ENCODE measurements at places on chromosomes 1 and 21.
A peak's percentile ranks its signal among the peaks of the same experiment; 100 is the strongest.

- DNase-seq: no peak
Observed at GRCh38 chr1:223419561-223419960, 26.3 kb downstream of the CCDC185 start.

- no peak for DNase-seq
Observed at GRCh38 chr1:81430236-81430938, 370.3 kb upstream of the ADGRL2 start.

DNA sequence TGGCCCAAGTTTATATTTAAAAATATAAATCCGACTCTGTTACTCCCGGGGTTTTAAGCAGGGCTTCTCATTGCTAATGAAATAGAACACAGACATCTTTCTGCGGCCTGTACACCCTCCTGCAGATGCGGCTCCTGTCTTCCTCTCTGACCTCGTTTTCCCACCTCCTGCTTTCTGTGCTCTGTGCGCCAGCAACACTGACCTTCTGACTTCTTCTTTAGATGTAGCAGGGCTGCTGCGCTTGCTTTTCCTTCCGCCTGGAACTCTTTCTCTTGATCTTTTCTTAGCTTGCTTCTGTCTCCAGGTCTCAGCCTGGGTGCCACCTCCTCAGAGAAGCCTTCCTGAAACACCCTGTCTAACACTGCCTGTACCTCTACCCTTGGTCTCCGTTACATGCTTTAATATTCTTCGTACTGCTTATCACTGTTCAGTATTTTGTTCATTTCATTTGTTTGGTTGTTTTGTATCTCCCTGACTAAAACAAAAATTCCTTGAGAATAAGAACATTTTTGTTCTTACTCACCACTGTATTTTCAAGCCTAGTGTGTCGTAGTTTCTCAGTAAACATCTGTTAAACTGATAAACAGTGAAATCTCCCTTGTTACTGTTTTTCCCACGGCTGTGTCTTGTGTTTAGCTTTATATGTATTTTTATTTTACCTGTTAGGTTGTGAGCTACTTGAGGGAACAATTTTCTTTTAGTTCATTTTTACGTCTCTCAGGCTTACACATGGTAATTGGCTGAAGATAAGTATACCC lies 79.0 kb downstream of the ST3GAL3 start:
- no peak for DNase-seq

DNA sequence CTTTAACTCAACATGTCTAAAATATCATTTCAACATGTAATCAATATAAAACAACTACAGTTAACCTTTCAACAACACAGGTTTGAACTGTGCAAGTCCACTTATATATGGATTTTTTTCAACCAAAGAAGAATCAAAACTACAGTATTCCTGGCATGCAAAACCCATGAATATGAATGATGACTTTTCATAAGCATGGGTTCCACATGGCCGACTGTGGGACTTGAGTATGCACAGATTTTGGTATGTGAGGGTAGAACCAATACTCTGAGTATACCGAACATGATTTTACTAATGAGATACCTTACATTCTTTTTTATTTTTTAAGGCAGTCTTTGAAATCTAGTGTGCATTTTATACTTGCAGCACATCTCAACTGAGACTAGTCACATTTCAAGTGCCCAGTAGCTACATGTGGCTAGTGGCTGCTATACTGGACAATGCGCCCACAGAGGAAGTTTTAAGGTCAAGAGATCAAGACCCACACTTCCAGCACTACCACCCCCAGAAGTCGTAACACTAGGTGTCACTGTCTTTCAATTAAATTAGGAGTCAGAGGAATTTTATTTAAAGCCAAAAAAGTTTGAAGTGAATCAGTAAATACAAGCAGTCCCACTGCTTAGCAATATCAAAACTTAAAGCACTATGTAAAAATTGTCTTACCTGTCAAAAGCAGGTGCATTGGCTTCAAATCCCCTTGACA lies 40.0 kb downstream of the SYNJ1 start:
- DNase-seq: no peak

GRCh38 chr1:223512057-223512456 lies 118.8 kb downstream of the CCDC185 start:
- DNase-seq: no peak

GRCh38 chr21:15604413-15604812 lies 125.4 kb upstream of the USP25 start:
- no peak for DNase-seq

DNA sequence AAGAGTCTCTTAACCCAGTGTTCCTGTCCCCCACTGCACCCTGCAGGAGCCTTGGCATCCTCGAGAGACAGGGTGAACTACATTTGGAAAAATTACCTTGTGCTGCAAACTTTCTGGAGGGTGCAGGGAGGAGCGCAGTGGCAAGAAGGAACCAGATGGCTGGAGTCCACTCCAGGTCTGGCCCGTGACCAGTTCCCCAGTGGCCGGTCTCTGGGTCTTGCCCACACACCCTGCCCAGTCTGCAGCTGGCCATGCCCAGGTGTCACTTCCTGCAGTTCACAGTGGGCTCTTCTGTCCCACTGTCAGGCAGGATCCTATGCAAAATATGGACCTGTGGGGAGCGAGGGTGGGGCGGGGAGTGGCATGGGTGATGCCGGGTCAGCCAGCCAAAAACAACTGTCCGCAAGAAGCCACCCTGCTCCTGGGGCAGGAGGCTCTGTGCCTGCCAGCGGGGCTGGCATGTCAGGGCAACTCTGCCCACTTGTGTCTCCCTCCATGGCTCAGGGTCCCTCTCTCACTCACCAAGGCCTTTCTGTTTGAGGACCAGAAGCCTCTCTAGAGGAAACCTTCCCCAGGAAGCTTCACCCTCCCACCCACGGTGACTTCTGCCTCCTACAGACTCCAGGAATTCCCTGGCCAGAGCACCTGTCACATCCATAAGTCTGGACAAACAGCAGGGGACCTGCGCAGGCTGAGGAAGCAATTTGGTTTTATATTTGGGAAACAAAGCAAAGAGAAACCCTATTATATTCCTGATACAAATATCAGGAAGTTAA lies 55.6 kb downstream of the KIF21B start:
- no peak for DNase-seq

- DNase-seq: no peak
Observed at GRCh38 chr1:198444792-198445191, 95.7 kb downstream of the ATP6V1G3 start.

- no peak for DNase-seq
Observed at GRCh38 chr1:43858324-43858723, 75.3 kb upstream of the ARTN start.

- DNase-seq: no peak
Observed at GRCh38 chr1:245046769-245047168, 108.0 kb upstream of the KIF26B start.

GRCh38 chr1:3717715-3718601 lies 34.3 kb upstream of the CCDC27 start:
- no peak for DNase-seq

- no peak for DNase-seq
Observed at GRCh38 chr1:235553112-235553551, 48.9 kb upstream of the B3GALNT2 start.

- DNase-seq: no peak
Observed at GRCh38 chr1:51284487-51284954, 45.8 kb downstream of the TTC39A start.

DNA sequence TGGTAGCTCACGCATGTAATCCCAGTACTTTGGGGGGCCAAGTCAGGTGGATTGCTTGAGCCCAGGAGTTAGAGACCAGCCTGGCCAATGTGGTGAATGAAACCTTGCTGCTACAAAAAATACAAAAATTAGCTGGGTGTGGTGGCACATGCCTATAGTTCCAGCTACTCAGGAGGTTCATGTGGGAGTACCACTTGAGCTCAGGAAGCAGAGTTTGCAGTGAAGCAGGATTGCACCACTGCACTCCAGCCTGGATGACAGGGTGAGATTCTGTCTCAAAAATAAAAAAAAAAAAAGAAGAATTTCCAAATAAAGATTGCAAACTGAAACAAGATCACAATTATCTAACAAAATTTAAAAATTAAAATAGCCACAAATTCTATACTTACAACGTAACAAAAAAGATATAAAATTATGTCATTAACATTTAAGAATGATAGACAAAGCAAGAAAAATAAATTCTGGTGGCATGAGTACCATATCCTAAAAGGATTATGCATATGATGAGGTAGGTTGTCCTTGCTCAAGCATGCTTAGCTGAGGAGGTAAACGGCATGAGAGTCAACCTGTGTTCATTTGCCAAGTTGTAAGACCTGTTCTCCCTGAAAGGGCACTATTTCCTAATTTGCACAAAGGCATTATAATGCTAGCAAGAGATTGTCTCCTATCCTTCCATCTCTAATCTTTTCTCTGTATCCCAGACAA lies 20.2 kb downstream of the IPP start:
- no peak for DNase-seq

GRCh38 chr1:192461684-192462083 lies 113.9 kb upstream of the RGS1 start:
- DNase-seq: no peak

GRCh38 chr1:87435484-87435883 lies 106.8 kb downstream of the LMO4 start:
- DNase-seq: no peak

DNA sequence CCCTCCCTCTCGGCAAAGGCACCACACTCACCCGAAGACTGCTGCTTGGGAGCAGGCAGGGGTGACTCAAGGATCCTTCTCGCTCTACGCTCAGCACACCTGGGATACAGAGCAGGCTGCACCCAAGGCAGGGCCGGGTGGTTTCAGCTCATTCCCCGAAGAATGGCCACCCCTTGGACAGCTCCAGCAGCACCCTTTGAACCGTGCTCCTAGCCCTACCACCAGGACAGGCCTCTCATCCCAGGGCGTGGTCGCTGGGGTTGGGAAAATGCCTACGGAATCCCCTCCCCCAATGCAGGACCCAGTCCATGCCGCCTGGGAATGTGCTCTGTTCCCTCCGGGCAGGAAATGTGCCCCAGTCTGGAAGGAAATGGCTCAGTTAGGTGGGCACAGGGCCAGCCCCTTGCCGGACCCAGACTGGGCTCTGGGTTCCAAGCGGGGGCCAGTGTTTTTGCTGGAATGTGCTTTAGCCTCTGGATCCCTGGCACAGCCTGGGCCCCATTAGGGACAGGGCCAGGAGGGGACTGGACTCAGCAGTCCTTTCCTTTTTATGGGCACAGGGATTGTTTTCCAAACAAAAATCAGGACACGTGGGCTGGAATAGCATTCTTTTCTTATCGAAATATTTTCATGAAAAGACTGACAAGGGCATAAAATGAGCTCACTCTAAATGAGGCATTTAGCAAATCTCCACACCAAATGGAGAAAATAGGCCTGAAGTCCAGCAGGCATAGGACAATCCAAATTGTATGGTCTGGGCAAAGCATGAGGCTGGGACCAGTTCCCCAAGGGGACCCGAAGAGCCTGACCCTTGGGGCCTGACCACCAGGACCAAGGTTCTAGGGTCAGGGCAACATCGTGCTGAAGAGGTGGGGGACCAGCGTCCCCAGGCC lies 7.3 kb downstream of the TMEM82 start:
- DNase-seq: no peak

DNA sequence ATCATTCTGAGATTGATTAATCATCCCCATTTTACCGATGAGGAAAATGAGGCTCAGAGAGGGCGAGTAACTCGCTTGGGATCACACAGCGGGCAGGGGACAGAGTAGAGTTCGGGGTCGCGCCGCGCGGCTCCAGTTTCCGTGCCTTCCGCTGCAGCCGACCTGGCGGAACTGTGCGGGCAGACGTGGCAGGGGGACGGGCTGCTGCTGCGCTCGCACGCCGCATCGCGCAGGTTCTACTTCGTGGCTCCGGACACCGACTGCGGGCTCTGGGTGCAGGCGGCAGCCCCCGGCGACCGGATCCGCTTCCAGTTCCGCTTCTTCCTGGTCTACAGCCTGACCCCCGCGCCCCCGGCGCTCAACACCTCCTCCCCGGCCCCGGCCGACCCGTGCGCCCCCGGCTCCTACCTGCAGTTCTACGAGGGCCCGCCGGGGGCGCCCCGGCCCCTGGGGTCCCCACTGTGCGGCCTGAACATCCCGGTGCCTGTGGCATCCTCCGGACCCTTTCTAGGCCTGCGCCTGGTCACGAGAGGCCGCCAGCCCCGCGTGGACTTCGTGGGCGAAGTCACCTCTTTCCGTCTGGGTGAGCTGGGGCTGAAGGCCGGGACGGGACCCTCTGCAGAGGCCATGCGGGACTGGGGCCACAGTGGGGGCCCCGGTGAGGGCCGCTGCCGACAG lies 2.3 kb downstream of the LDLRAD2 start:
- peak; percentile 6 for DNase-seq

DNA sequence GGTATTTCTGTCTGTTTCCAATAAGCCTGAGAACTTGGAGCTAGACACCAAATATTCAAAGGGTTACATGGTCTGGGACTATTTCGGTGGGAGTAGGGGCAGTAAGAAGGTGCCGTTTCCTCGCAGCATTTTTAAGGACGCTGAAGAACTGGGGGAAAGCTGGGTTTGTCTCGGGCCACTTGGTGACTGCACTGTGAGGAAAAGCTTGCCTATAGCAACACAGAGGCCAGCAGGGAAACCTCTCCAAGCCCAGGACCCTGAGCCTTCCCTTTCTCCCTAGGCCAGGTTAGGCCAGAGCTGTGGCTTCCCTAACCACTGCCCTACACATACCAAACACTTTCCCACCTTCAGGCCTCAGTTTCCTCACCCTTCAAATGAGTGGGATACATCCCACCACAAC lies 3.3 kb downstream of the GLIS1 start:
- DNase-seq: no peak

- DNase-seq: no peak
Observed at GRCh38 chr1:109258481-109259466, 9.4 kb downstream of the CELSR2 start.

DNA sequence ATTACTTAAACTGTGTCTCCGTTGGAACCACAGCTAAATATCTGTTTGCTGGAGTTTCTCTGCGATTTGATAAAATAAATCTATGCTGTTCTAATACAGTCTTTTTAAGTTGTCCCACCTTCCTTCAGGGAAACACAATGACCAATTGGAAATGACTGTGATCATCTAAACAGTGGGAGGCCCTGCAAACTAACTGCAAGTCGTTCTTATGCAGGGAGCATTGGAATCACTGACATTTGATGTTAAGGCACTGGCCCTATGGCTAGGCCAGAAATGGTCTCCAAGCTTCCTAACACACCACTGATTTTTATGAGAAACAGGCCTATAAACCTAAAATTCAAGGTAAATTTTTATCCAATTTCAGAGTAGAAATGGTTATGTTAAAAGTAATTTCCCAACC lies 645.2 kb downstream of the LMO4 start:
- DNase-seq: no peak

DNA sequence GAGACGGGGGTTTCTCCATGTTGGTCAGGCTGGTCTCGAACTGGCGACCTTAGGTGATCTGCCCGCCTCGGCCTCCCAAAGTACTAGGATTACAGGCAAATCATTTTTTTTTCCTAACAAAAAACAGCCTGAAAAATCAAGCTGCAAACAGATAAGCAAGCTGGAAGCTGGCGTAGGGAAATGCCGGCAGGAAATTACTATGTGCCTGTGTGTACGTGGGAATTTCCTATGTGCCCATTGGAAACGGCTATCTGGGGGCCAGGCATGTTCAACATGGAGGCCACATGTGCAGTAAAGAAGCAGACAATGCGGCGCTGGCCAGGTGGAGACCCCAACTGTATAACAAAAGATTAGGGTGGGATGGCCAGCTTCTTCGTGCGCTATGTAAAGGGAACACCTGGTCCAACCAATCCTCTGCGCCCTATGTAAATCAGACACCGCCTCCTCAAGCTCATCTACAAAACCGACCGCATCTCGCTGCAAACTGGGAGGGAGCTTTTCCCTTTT lies 9.1 kb upstream of the AADACL4 start:
- DNase-seq: no peak

Data from stimulated activated CD4-positive, alpha-beta T cell treated with anti-CD3 and anti-CD28 coated beads, Interleukin-15, amount 100 ng/mL, for 48 hours (primary cell).